HEK293T (cell line): ENCODE measurements at places on chromosomes 4 and X.

DNA sequence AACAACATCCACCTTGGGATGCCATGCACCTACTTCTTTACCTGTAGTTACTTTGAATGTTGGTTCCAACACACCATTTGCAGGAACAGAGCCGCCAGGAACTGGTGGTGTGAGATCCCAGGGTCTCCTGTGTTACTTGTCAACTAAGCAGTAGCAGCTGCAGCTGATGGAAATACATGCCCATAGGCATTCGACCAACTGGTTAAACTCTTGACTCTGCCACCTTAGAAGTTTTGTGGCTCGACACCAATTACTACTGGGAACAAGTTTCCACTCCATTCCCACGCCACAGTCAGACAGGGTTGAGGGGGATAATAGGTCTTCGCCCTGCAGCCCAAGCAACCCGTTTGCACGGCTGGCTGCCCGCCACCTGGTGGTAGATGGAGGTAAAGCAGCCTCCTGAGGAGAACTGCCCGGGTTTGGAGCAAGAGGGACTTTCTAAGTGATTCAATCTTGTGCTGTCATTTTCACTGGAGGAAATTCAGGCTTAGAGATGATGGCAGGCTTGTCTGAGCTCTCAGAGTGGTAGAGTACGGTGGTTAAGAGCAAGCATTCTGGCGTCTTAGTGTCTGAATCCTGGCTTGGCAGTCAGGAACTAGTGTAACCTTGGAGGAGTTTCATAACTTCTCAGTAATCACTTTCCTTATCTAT lies 119.1 kb upstream of the TRIM2 start:
- peak; percentile 79 for DNase-seq

DNA sequence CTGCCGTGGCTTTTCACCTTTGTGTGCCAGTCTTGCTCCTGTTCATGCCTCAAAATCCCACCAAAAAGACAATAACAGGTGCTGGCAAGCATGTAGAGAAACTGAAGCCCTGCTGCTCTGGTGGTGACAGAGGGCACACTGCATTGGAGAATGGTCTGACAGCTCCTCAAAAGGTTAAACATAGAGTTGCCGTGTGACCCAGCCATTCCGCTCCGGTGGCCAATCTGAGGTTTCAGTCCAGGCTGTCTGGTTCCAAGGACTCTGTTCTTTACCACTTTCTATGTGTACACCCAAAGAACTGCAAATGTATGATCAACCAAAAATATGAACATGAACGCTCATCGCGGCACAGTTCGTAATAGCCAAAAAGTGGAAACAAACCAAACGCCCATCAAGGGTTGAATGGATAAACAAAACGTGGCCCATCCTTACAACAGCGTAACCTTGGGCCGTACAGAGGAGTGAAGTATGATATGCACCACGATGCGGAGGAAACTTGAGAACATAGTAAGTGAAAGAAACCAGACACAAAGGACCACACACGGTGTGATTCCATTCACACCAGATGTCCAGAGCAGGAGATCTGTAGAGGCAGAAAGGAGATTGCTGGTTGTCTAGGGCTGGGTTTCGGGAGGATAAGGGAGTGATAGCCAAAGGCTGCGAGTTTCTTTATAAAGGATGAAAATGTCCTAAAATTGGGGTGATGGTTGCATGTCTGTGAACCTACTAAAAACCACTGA lies 33.6 kb upstream of the WFS1 start:
- DNase-seq = no peak

DNA sequence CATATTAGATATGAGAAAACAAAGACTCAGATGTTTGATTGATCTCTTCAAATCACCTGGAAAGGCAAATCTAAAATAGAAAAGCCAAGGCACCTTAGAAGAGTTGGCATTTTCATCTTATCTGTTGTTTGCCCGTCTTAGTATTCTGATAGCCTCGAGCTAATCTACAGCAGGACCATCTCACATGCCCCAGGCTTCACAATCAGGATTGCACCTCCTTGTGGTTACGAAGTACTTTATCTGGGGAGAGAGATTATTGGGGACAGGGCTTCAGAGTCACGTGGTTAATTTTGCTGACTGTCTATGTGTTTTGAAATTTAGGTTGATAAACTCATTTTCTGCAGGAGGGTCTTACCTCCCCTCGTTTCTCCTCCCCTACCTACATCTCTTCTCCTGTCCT lies 313.1 kb upstream of the ANXA10 start:
- no peak for DNase-seq

GRCh38 chr4:648579-649292 lies 23.4 kb downstream of the PDE6B start:
- no peak for DNase-seq

DNA sequence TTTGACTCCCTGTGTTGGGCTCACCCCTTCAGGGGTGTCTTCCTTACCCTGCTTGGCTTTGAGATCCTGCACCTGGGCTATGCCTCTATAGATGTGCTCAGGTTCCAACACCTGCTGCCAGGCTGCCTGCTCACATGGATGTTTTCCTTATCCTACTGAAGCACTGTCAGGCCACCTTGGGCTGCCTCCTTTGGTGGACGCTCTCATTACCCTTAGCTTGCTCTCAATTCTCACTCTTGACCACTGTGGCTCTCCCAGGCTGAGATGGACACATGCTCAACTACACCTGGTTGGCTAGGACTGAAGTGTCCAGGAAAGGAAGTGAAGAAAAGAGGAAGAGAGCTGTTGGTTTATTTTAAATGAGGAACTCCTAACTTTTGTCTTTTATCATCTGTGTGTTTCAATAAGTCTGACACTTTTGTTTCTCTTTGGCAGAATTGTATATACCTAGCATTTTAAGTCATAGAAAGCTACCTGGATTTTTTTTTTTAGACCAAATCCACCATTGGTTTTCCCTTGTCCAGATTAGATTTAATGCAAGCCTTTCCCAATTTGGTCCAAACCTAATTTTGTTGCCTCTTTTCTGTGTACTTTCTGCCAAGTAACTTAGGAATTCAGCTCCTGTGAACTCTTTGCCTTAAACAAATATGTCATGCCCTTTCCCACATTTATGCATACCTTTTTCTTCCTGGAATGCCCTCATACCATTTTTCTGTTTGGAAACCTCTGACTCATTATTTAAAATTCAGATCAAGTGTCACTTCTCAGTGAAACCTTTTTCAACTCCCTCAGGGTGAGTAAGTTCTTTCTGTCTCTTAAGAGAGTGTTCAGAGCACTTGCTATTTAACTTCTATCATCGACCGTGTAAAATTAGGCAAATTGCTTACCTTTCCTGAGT lies 175.8 kb downstream of the GC start:
- DNase-seq = no peak

- peak; percentile 50 for DNase-seq
These were observed 147.9 kb downstream of the LRBA start for GRCh38 chr4:150867148-150867547.

GRCh38 chrX:15870310-15870709 lies 15.7 kb upstream of the AP1S2 start:
- no peak for DNase-seq

GRCh38 chr4:86950831-86951525 lies 16.2 kb downstream of the AFF1 start:
- DNase-seq = no peak

GRCh38 chrX:105349476-105349875 lies 129.0 kb upstream of the TEX13A start:
- no peak for DNase-seq

DNA sequence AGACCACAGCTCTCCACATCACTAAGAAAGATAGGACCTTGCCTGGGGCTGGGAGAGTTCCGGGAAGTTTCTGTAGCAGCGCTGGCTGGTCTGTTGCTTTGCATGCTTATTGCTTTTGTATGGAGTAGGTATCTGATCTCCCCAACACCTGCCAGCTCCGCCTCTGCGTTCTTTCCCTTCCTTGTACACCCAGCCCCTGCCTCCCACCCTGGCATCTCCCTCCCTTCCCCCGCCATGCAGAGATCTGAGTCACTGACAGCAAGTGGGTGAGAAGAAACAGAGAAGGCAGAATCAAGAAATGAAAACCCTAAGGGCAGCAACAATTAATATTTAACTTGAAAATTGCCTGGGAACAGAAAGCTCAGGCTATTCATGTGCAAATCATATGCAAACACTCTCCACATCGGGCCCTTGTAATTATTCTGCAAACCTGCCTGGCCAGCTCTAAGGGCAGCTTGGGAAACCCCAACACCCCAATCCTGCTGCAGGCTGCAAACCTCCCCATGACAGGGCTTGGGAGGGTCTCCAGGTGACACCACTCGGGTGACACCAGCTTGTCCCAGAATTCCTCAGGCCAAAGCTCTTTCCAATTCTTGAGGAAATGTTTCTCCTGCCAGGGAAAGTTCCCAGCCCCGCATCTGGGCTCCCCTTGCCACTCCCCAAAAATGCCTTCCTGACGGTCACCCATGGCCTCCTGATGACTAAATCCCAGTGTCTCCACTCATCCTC lies 257.2 kb downstream of the FBXW7 start:
- no peak for DNase-seq

- no peak for DNase-seq
These were observed 30.5 kb upstream of the LIMCH1 start for GRCh38 chr4:41507291-41507947.

- DNase-seq = no peak
These were observed 492.9 kb downstream of the SPRY1 start for GRCh38 chr4:123889507-123889906.

GRCh38 chr4:8539661-8540060 lies 40.5 kb upstream of the GPR78 start:
- DNase-seq = no peak

DNA sequence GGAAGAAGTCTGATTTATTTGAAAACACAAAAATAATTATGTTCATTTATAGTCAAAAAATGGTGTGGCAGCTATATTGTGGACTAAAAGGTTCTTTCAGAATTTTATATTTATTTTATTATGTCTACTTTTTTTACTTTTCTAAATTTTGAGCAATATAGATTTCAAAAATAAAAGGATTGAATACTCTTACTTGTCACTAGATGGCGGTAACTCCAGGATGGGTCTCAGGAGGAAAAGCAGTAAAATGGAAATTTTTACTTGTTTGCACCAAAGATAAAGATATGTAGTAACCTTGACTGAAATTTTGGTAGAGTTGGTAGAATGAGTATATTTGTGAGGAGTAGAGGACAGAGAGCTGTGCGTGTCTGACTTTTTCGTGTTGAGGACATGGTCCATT lies 14.5 kb upstream of the DACH2 start:
- DNase-seq = no peak

GRCh38 chr4:124632439-124632838 lies 80.1 kb downstream of the ANKRD50 start:
- DNase-seq = no peak

- no peak for DNase-seq
These were observed 136.0 kb upstream of the PABPC4L start for GRCh38 chr4:134337574-134337973.

GRCh38 chr4:131304686-131305085 lies 1844.4 kb upstream of the PCDH10 start:
- DNase-seq = no peak

DNA sequence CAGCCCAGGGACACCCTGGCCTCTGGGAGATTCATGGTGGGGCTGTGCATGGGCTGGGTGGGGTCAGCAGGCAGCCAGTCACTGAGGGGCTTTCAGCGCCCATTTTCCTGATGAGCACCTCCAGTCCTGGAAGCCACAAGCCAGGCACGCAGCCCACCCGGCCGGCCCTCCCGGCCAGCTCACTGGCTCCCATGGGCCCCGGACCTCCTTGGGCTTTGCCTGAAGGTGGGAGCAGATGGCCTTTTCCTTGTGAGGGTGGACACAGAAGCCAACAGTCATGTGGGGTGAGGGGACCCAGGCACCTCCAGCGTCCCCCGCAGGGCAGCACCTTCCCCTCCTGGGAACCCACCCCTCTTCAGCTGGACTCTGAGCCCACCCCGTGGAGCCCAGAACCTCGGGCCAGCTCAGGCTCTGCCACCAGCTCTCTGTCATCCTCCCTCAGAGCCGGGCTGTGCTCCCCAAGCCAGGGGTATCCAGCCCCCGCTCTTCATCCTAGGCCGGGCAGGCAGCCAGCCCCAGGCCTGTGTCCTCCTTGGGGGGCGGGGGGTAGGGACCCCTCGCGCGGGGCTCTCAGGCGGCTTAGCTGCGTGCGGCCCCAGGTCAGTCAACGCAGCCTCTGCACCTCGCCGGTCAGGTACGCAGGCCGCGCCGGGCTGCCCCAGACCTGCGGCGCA lies 798 bp upstream of the FGFR3 start:
- DNase-seq = no peak

- DNase-seq = no peak
These were observed 197.2 kb upstream of the CNKSR2 start for GRCh38 chrX:21176921-21177571.

- DNase-seq = no peak
These were observed 109.4 kb downstream of the KLHL4 start for GRCh38 chrX:87626996-87627395.

- no peak for DNase-seq
These were observed 275.4 kb upstream of the CPEB2 start for GRCh38 chr4:14726877-14727361.

DNA sequence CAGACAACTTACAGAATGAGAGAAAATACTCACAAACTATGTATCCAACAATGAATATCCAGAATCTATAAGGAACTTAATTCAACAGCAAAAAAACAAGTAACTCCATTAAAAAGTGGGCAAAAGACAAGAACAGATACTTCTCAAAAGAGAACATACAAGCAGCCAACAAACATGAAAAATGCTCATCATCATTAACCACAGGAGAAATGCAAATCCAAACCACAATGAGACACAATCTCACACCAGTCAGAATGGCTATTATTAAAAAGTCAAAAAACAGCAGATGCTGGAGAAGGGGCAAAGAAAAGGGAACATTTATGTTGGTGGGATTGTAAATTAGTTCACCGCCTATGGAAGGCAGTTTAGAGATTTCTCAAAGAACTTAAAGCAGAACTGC lies 150.3 kb downstream of the FGF16 start:
- no peak for DNase-seq

DNA sequence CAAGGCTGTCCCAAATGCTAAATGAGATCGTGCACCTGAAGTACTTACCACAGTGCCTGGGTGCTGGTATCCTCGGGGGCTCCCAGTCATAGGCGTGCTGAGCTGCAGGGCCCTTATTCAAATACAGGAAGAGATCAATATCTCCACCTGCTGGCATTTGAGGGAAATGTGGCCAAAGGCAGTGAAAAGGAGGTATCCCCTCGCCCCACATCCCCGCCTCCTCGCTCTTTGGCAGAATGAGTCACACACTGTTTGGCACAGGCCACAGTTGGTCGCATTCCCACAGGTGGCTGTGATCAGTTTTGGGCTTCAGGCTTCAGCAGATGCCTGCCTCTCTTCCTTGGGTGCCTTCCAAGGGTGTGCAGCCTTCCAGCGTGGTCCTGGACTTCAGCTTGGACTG lies 28.4 kb downstream of the ZNF185 start:
- DNase-seq = peak; percentile 74

GRCh38 chr4:153531000-153531358 lies 64.8 kb downstream of the TMEM131L start:
- no peak for DNase-seq

DNA sequence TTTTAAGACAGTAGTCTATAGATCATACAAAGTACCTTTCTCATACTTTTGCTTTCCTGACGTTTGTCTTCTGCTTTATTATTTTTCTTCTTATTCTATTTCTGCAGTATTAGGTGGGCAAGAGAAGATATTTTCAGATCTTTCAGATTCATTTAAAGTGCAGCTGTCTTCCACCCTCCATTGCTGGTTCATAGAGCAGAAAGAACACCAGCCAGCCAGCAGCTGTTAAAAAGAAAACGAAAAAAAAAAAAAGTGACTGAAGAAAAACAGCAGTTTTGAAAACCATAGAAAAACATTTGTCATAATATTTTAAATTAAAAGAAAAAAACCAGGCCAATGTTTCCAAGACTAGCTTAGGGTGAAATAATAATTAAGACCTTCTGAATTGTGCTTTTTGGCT lies 42.9 kb downstream of the SMAD1 start:
- no peak for DNase-seq
